C1 segment of cervical spinal cord (tissue), 14 donors: ENCODE measurements at places on chromosomes 13 and 19.

DNA sequence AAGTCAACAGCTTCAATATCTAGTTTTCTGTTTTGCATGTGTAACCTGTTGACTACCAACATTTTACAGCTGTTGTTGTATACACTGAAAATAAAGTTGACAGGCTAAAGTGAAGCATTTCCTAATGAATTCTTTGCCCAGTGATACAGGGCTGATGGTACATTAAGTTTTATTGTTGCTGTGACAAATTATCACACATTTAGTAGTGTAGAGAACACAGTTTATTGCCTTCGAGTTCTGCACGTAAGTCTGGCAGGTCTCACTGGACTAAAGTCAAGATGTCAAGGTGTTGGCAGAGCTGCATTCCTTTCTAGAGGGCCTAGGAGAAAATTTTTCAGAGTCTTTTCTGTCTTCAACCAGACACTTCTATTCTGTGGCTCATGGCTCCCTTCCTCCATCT, 184.2 kb downstream of the SLITRK6 start:
- no peak for DNase-seq

- no peak for DNase-seq
These were observed 41.2 kb downstream of the NFIX start for GRCh38 chr19:13036366-13036976.

GRCh38 chr13:36131222-36131930, at the start of gene DCLK1:
Gene DCLK1, minus strand, starts transcription at chr13:36131382.
- no peak for DNase-seq

- DNase-seq = no peak
These were observed 107.8 kb downstream of the RXFP2 start for GRCh38 chr13:31846961-31847752.

- peak; percentile 94 for DNase-seq
These were observed 1419.1 kb downstream of the UQCRFS1 start for GRCh38 chr19:27793644-27794493.

- DNase-seq = no peak
These were observed 379.8 kb downstream of the DLEU7 start for GRCh38 chr13:50463719-50464118.

DNA sequence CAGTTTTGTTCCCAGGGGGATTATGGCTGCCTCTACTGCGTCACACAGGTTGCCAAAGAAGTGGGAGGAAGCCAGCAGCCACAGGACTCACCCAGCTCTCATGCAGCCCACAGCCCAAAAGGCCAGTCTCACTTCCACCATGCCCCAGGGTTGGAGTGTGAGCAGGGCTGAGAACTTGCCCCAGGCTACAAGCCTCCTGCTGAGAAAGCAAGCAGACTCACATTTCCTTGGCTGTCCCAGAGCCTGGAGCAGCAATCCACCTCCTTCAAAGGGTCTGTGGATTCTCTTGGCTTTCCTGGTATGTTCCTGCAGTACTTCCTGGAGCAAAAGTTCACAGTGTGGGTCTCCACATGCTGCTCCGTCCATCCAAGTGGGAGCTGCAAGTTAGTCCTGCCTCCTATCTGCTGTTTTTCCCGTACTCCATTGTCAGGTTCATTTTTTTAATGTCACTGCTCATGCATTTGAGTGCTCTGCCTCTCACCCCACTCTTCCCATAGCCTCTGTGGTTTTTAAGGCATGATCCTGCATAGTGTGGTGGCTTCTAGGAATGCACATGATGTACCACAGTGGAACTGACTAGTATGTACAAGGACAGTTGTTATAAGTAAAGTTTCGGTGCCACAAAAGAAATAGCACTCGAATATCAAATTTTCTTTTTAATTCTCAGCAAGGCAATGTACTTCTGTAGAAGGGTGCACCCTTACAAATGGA, 56.2 kb upstream of the ARHGEF7 start:
- DNase-seq = no peak

DNA sequence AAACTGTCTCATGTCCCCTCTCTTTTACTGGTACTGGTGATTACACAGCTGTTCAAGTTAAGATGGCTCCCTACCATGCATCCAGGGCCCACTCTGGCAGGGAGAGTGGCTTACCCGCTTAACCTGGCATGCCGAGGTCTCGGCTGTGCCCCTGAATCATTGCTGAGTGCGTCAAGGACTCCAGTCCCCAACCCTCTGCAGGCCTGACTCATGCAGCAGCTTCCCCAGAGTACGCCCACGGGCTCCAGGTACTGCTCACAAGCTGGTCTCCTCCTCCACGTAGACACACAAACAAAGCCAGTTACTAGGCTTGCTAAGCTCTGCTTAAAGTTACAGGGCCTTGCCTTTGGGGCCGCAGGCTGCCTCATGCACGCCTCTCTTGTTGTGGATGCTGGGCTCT, 447.4 kb downstream of the COG6 start:
- DNase-seq = no peak

- no peak for DNase-seq
These were observed 549.2 kb upstream of the KLF12 start for GRCh38 chr13:74683411-74683810.

DNA sequence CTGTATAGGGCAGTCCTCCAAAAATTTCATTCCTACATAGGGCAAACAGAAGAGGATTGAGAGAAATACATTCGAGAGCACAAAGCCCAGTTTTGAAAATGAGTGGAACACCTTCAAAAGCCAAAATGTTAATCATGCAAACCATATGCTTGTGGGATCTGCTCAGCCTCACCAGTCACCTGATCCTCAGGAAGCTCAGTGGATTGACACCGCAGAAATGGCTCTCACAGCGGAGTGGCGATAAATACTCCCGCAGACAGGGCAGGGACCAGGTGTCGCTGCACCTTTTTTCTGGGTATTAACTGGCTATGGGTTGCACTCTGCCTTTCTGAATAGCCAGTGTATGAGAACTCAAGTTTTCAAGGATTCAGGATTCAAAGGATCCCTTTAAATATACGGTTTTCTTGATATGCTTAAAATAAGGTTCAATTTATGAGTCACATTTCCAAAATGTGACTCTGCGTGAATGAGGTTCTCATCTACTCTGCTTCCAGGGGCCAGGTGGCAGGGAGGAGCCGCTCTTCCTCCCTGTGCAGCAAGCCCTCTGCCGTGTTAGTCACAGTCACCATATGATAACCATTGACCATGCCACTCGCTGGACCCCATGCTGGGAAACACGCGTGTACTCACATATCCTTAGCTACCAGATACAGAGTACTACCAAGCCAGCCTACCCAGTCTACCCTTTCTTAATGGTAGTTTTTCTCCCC, 18.3 kb upstream of the DHRS12 start:
- DNase-seq = no peak
